CD4-positive, alpha-beta T cell treated with Interleukin-4 for 4 hours (primary cell): ENCODE measurements at places on chromosomes 7 and 10.

DNA sequence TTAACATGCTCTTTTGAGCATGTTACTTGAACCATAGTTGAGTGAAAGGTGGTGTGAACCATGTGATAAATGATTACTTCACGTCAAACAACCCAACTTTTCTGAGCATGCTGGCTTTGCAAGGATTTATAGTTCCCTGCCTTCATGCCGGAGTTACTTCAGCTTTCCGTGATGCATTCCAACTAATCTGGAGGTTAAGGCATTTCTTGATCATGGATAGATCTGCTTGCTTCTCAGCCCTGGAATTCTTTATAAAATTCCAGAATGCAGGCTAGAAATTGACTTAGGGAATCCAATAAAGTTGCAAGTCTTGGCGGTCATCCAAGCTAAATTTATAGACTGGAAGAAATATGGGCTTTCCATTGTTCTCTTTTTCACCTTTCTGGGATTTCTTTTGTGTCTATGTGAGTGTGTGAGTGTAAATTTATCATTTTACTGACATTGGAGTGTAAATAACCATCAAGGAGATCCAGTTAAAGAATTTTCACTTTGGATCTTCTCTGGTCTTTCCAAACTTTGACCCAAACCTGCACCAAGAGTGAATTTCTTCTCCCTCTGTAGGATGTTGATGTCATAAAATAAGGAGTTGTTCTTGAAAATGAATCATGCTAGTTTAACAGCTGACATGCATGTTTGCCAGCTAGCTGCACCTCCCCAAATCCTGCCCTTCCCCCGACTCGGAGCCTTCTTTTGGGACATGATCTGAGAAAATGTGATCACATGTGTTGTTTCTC is 289.0 kb downstream of the TWIST1 start:
- DNase-seq, result no peak

- DNase-seq, result no peak
These were observed 83.4 kb downstream of the PRKAG2 start for GRCh38 chr7:151793531-151793951.

DNA sequence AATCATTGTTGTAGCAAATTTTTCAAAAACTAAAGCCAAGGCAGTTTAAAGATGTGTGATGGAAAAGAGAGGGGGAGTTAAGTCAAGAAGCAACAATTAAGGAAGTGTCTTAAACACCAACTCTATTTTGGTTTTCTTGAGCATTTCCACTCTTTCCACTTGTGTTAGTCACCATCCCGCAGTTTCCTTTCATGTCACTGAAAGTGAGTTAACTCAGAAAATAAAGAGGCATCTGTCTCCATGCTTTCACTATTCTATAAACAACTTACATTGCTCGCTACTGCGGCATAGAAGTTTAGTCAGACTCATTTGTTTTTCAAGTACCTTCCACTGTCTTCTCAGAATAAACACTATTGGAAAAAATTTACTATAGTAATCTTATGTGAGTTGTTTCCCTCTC is 284.9 kb upstream of the SEMA3D start:
- DNase-seq, result no peak

GRCh38 chr7:33937871-33938270 is 32.5 kb downstream of the BMPER start:
- no peak for DNase-seq

GRCh38 chr10:119373294-119374102 is 166.1 kb downstream of the GRK5 start:
- DNase-seq, result no peak

GRCh38 chr7:96645084-96645483 is 64.6 kb downstream of the SEM1 start:
- no peak for DNase-seq

GRCh38 chr10:47079204-47079580 is 168.0 kb downstream of the PTPN20 start:
- no peak for DNase-seq

DNA sequence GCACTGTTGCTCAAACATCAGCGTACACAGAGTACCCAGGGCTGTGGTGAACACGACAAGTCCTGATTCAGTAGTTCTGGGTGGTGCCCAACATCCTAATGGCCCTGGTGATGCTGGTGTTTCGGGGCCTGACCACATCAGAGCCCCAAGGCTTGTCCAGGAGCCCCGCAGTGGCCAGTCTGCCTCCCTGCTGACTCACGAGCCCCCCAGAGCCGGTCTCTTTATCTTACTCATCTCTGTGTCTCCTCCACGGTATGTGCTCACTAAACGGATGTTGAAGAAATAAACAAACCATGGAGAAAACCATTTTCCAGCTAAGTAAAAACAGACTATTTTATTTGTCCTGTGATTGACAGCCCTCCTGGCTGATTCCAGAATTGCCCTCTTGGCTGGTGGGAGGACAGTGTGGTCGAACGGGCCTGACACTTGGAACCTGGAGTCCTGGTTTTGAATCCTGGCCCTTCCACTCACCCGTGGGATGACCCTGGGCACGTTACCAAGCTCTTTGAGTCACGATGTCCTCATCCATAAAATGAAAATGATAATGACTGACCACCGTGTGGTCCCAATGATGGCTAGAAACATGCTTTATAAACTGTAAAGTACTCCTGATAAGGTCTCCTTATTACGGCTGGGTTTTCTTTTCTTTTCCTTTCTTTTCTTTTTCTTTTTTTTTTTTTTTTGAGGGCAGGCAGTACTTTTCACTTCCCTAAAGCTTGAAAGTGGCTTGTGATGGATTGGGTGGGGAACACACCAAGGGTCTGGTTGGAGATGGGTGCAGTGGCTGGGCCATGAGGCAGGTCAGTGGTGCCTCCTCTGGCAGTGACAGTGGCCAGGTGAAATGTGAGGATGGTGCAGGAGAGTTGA is 5.7 kb downstream of the HIP1 start:
- no peak for DNase-seq

GRCh38 chr10:13922586-13922985 is 335.8 kb downstream of the PRPF18 start:
- DNase-seq, result no peak

DNA sequence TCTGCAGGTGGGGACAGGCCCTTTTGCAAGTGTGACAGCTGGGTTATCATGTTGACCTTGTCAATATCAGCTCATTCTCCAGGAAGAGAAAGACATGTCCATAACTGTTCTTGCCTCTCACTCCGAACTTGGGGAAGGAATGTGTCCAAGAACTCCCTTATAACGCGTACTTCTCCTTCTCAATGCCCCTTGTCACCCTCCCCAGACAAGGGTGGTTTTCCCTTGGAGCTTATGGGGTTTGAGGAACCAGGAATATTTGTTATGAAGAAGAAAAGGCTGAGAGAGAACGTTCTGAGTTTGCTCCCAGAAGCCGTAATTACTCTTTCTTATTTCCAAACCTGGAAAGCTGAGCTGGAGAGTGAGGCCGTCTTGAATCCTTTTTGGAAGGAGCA is 77.4 kb downstream of the MKI67 start:
- no peak for DNase-seq

- no peak for DNase-seq
These were observed 4.1 kb downstream of the STRIP2 start for GRCh38 chr7:129438281-129438838.

- no peak for DNase-seq
These were observed at the start of gene SYNPO2L for GRCh38 chr10:73655990-73656298. TSS of gene SYNPO2L (minus strand) at chr10:73656029. CDS start at chr10:73655922, 107 bp downstream.
